Stimulated activated CD4-positive, alpha-beta T cell treated with anti-CD3 and anti-CD28 coated beads, Interleukin-15, amount 100 ng/mL, for 48 hours (primary cell): ENCODE measurements at places on chromosomes 13 and 19.
A peak's percentile ranks its signal among the peaks of the same experiment; 100 is the strongest.

DNA sequence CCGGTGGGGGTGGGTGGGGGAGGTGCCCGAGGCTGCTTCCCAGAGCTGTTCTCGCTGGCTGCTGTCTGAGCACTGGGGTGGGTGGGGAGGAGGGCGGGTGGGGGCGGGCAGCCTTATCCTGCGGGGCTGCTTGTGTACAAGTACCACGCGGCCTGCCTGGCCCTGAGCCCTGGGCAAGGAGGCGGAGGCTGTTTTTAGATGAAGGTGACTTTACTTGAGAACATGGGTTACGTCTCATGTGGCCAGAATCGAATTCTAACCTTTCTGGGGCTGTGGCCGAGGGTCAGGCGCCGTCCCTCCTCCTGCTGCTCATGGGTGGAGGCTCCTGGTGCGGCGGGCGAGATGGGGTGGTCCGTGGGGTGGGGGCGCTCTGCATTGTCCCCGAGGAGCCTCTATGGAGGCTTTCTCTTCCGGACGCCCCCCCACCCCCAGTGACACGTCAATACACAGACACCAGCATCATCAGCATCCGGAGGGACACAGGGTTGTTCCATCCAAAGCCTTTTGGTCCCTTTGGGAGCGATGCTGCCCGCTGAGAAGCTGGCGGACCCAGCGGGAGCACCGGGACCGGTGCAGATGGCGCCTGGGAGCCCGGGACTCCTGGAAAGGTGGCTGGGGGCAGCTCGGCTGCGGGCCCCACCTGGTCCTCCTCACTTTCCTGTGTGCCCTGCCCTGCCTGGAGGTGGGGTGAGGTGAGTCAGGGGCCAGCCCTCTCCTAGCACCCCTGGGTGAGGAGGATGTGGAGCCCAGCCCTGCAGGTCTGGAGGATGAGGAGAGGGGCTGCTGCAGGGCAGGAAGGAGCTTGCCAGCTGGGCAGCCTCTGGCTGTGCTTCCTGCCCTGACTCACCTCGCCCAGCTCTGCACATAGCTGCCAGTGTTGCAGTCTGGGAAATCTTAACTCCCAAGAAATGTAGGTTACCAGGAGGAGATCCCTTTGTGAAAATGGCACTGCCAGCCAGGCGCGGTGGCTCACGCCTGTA is 3.4 kb downstream of the BSG start:
- no peak for DNase-seq

GRCh38 chr19:28126135-28126898 is 1086.6 kb downstream of the UQCRFS1 start:
- no peak for DNase-seq

DNA sequence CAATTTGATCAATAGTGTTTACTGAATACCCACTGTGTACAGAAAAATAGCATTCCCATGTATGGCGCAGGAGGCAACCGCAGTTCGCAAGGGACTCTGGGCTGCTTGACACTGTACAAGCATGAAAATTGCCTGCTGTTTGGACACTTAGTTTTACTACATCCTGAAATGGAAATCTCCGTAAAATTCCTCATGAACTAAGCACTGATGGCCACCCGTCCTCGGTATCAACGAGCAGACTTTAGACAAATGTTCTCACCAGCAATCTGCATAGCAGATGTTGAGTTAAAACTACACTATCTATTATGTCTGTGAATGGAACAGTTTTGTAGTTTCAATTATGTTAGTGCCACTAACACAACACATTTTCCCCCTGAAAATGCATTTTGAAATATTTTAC is 294.7 kb downstream of the DCLK1 start:
- DNase-seq: no peak

- DNase-seq: peak; percentile 63
These were observed 1.0 kb downstream of the GPR108 start for GRCh38 chr19:6736169-6736916.

- DNase-seq: no peak
These were observed 2452.1 kb downstream of the PCDH9 start for GRCh38 chr13:64778002-64778401.

- DNase-seq: no peak
These were observed 209.7 kb downstream of the SPRY2 start for GRCh38 chr13:80131204-80131603.

- DNase-seq: no peak
These were observed 1734.7 kb downstream of the SLITRK1 start for GRCh38 chr13:82147526-82147925.

GRCh38 chr13:31421756-31422155 is 222.0 kb downstream of the B3GLCT start:
- no peak for DNase-seq

- DNase-seq: no peak
These were observed 29.9 kb downstream of the TINCR start for GRCh38 chr19:5537870-5538269.

DNA sequence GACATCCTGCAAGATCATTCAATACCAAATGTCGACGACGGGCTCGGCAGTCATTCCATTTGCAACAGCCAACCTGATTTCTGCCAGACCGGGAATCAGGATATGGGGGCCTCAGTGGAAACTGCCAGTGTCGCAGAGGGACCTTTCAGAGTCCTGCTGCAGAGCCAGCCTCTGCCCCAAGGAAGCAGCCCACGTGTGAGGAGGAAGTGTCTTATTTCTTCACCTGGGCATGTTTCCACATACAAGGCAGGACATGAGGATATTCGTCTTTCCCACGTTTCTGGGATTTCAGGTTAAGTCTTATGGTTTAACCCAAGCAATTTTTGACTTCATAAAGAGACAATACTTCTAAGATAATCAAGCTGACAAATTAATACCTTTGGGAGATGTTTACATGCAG is 69.9 kb downstream of the ABCC4 start:
- DNase-seq: no peak

DNA sequence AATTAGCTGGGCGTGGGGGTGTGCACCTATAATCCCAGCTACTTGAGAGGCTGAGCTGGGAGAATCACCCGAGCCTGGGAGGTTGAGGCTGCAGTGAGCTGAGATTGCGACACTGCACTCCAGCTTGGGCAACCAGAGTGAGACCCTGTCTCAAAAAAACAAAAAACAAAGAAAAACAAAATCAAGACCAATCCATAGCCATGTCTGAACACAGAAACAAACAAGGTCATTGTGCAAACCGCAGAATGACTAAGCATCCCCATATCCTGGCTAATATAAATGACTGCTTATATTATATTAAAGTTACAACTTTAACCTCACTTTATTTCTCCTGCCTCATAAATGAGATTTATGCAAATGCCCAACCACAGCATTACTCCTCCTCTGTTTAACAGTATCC is 2.3 kb upstream of the LYPD3 start:
- DNase-seq: no peak

DNA sequence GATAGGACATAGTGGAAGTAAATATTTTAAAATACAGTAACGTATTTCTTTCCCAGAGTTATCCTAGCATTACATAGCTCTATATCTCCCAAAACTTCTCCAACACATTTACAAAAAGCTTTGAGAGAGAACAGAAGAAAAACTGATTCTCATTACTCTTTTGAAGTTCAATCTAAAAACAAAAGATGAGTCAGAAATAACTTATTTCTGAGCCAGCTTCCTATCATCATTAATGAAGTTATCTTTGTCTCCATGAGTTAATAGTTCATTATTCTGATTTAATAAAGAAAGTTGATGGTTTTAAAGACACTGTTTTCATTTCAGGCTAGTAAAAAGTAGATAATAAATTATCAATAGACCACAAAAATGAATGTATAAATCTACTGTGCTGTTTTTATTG is 446.7 kb upstream of the SPRY2 start:
- DNase-seq: no peak

GRCh38 chr19:41755328-41755913 is at the start of gene CEACAM6:
Gene CEACAM6 (plus strand): TSS chr19:41755530. CDS start chr19:41755639, 109 bp downstream.
- no peak for DNase-seq

DNA sequence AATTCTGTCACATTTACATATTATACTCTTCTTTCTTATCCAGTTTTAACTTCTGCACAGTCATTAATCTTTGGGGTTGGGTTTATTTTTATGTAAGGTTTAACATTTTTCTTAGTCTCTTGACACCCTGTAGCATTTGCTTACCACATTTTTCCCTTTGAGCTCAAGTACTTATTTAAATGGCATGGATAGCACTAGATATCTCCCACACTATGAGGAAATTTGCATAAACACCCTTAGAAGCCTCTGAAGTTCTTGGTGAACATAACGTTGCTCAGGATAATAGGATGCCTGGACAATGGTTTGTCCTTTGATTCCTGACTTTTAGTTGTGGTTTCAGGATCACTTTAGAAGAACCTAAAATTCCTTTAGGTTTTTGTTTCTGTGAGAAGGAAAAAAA is 338.9 kb downstream of the PCDH17 start:
- DNase-seq: no peak

DNA sequence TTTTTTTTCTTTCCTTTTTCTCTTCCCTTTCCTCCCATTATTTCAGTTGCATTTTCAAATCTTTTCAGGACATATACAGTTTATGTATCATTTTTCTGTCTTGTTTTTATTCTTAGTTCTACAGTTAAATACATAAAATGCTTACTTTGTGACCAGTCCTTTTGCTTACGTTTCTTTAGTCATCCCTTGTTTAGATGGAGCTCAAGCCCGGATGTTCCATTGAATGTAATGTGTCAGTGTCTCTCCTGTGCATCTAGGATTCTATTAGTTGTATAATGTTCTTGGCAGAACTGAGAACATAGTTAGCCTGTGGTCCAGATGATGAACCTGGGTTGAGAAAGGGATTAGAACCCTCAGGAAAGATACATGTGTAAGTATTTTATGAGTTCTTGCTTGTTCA is 17.8 kb downstream of the WASF3 start:
- DNase-seq: no peak

DNA sequence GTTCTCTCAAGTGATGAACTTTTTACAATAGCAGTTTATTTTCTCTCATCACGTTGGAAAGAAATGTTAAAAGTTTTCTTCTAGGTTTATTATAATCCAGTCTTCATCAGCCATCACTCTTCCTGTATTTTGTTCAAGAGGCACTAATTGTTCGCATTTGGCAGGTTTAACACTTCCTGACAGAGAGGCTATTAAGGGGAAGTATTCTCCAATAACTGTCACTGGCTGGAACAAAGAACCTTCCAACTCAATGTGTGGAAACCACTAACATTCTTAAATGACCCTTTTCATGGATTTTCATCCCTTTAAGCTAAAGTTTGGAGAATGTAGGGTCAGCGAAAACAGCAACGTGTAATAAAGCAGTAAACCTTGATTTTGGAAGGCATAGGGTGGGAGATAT is 145.1 kb downstream of the PCCA start:
- no peak for DNase-seq

- no peak for DNase-seq
These were observed 9.9 kb downstream of the APOC1 start for GRCh38 chr19:44924243-44924725.

DNA sequence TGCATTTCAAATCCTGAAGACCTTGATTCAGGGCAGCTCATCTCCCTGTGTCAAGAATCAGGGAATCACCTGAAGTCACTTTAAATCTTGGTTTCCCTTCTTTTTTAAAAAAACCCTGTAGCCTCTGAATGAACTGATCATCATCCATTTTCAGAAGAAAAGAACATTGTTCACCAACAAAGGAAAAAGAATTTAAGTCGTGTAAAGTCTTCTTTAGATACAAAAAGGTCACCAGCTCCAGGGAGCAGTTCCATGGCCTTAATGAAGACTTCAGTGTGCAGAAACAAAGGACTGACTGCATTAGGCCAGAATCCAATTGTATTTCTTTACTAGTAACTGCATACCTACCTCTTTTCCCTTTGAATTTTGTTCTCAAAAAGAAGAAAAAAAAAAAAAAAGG is 245.0 kb downstream of the ABCC4 start:
- DNase-seq: no peak

DNA sequence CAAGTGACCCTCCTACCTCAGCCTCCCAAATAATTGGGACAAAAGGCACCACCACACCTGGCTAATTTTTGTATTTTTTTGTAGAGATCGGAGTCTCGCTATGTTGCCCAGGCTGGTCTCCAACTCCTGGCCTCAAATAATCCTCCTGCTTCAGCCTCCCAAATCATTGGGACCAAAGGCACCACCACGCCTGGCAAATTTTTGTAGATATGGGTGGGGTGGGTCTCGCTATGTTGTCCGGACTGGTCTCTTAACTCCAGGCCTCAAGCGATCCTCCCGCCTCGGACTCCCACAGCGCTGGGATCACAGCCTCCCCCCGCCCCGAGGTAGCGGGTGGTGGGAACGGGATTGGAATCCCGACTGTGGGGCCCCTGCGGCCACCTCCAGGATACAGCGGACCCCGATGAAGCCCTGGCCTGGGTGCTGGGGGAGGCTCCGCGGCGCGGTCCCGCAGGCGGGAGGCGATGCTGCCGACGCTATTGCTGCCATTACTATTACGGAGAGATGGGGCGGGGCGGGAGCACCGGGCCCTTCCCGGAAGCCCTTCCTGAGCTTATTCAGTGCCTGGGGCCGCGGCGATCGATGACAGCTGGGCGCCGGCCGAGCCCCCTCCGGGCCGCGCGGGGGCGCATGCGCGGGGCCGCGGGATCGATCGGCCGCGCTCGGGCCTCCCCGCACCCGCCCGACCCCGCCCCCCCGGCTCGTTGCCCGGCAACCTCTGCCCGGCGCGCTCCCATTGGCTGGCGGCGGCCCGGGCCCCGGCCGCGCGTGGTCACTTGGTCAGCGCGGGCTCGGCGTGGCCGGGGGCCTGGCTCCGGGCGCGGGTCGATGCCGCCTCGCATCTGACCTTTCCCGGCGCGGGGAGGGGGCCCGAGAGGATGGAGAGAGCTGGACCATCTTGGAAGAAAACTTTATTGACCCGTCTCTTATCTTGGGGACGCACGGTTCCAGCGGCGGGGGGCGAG is 27.9 kb upstream of the ONECUT3 start:
- no peak for DNase-seq

DNA sequence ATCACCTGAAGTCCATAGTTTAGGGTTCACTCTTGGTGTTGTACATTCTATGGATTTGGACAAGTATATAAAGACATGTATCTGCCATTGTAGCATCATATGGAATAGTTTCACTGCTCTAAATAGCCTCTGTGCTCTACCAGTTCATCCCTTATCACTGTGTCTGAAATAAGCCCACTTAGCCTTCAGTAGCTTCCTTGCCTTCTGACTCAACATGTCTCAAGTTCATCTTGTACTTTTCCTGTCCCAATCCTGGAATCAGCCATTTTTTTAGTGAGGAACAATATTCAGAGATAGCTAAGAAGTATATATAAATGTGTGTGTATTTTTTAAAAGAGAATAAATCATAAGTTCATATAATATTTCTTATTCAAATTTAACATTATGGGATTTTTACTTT is 79.2 kb downstream of the DHRS12 start:
- DNase-seq: no peak

- no peak for DNase-seq
These were observed 737.5 kb downstream of the LIG4 start for GRCh38 chr13:107477772-107478379.
